ENCODE measurements at places on chromosomes 3 and 15. TPM values are rescaled to one million over a fixed set of nuclear protein-coding genes. Genes with fewer than 3 reads are reported as not detected.

FSD2 gene
- total RNA-seq: not detected

LAMB2 gene
- 66.1 TPM for total RNA-seq

CCDC13 gene
- total RNA-seq: 2.0 TPM

ANKUB1 gene
- not detected for total RNA-seq

SH2D7 gene
- 0.89 TPM for total RNA-seq

FMN1 gene
- 48.3 TPM for total RNA-seq

HRG gene
- total RNA-seq: not detected

Measured in left colon (tissue), 2 donors.